ENCODE measurements at places on chromosomes 6 and 20. TPM values are rescaled to one million over a fixed set of nuclear protein-coding genes. Genes with fewer than 3 reads are reported as not detected.

SLC22A1 gene
- 3.0 TPM for total RNA-seq

- no peak overlapping the region for H3K27ac ChIP-seq
- DNase-seq: no peak
- no peaks in the 10 kb centered on the region for H3K27me3 ChIP-seq
- peaks cover 36% of the 10 kb centered on the region for H3K36me3 ChIP-seq
Observed at GRCh38 chr6:117600008-117600743, 2.1 kb downstream of the GOPC start.

DNA sequence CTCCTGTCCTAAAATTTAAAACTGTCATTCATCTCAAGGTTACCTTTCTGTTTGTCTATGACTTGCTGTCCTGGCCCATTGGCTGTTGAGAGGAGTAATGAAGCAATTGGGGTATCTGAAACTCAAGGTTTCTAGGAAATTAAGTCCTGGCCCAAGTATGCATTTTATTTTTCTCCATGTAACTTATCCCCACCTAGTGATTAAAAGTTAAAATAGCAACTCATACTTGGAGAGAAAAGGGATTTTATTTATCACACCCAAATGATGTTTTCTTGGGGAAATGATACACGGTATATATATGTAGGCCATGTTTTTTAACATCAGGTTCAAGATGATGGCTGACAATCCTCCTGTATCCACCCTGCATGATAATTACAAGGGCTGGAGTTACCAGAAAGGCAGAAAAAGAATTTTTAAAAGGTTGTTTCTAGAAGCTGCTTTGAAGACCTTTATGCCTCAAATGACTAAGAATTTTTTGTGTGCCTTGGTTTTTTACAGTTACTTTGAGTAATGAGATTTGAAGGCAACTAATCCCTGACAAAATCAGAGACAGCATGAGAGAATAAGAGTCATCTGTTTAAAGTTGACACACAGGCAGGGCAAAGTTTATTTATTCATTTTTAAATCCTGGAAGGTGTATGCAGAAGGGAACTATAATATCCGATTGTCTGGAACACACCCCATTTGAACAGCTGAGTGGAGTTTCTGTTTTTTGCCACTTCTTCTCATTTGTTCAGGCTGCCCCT lies 28.9 kb upstream of the C6orf58 start:
- H3K4me3 ChIP-seq: no peak overlapping the region
- H3K27me3 ChIP-seq: no peaks in the 10 kb centered on the region
- no peaks in the 10 kb centered on the region for H3K4me1 ChIP-seq

GRCh38 chr6:3281631-3282475 lies 23.1 kb downstream of the PSMG4 start:
- DNase-seq: no peak
- peaks cover 12% of the 10 kb centered on the region for H3K36me3 ChIP-seq
- H3K27ac ChIP-seq: no peak overlapping the region
- no peaks in the 10 kb centered on the region for H3K27me3 ChIP-seq
- peaks cover 3% of the 10 kb centered on the region for H3K4me1 ChIP-seq

- DNase-seq: no peak
- H3K36me3 ChIP-seq: no peaks in the 10 kb centered on the region
- H3K4me1 ChIP-seq: peaks cover 4% of the 10 kb centered on the region
- peaks cover 20% of the 10 kb centered on the region for H3K27me3 ChIP-seq
- H3K4me3 ChIP-seq: no peak overlapping the region
Observed at GRCh38 chr6:114153448-114153847, 182.5 kb upstream of the HDAC2 start.

GRCh38 chr6:82687855-82688254 lies 324.2 kb downstream of the TPBG start:
- no peak for DNase-seq
- H3K4me1 ChIP-seq: peaks cover 6% of the 10 kb centered on the region
- no peaks in the 10 kb centered on the region for H3K27me3 ChIP-seq
- H3K4me3 ChIP-seq: no peak overlapping the region
- no peak overlapping the region for H3K27ac ChIP-seq
- H3K36me3 ChIP-seq: no peaks in the 10 kb centered on the region

- DNase-seq: no peak
- H3K27ac ChIP-seq: no peak overlapping the region
- no peaks in the 10 kb centered on the region for H3K36me3 ChIP-seq
- H3K27me3 ChIP-seq: peaks cover 30% of the 10 kb centered on the region
Observed at GRCh38 chr20:22248051-22248667, 336.2 kb downstream of the FOXA2 start.

Data from progenitor cell of endocrine pancreas (in vitro differentiated cells).